ENCODE measurements at places on chromosomes 4 and X.

DNA sequence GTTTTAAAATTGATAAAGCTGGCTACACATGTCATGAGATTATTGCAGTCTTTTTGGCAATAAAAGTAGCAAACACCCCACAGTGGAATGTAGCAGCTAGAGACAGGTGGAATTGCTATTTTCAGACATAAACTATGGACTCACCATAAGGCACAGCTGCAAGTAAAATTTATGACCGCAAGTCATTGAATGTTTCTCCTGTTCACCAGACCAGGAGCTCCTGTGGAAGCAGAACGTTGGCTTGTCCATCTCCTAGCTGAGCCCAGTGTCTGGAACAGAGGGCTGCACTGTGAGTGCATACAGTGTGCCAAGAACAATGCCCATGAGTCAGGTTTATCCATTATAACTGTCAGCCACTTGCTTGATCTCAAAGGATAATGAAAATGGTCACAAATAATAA is 538.2 kb downstream of the INPP4B start:
- DNase-seq = no peak

GRCh38 chr4:119337010-119337409 is 15.1 kb upstream of the FABP2 start:
- no peak for DNase-seq

DNA sequence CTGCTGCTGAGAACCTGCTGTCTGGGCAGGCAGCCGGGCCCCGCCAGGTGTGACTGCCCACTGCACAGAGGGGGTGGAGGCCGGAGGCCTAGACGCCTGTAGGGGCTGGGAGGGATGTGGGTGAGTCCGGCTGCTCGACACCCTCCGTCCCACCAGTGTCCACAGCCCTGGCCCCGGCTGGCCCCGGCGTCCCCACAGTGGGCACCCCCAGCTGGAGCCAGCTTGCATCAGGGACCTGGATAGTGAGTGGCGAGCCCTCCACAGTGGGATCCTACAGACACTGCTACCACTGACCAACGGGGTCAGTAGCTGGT is 34.7 kb upstream of the SPON2 start:
- DNase-seq = no peak

DNA sequence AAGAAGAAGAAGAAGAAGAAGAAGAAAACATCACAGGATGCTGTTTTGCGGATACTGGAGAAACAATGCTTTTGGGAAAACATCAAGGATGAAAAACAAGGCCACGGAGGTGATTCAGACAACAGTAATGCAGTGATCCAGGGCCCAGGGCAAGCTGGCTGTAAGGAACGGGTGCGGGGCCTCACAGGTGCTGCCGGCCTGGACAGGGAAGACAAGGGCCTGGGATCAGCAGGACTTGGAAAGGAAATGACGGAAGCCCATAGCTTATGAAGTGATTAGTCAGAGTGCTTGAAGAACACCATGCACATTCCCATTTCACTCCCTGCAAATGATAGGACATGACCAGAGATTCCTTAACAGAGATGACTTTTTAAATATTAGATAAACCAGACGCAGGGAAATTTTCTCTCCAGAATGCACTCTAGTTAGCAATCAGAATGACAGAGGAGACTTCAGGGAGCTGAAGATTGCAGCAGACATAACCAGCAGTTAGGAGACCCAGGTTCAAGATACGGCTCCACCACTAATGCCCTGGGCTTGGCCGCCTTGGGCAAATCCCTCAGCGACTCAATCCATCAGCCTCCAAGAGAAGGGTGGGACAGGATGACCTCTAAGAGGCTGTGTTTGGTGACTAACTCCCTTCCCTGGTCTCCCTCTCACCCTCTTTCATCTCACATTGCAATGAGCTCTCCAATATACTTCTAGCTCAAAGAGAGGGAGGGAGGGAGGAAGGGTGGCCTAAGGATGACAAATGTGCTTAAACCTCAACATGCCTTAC is 54.1 kb downstream of the APBB2 start:
- DNase-seq = no peak

DNA sequence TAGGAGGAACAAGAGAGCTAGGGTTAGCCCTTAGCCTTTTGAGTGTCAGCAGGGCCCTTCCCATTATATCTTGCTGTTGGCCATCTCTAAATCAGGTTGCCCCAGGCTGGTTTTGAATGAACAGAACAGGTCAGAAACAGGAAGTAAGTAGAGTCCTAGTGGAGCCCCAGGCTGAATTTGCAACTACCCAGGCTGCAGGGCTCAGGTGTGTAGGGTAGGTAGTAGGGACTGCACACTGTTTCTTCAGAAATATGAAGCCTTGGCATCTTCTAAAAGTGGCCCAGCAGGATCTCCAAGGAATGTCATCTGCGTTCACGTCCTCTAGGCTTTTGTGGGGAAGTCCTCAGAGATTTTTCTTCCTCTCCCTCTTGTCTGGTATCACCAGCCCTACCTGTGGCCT is 90.2 kb downstream of the ADGRG4 start:
- no peak for DNase-seq

DNA sequence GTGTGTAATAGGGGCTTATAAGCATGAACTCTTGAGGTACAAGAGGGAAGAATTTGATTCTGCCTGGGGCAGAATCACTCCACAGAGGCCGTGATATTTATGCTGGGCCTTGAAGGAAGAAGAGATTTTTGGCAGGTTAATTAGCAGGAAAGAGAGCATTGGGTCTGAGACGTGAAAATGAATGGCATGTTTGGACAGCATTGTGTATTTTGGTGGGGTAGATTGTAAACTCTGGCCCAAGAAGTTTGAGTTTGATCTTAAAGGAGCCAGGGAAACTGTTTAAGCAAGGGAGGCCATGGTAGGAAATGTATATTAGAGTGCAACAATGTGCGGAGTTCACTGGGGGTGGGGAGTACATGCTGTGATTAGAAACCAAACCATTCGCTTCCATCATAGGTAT is 62.4 kb downstream of the NPNT start:
- DNase-seq = no peak

GRCh38 chr4:133868856-133869255 is 332.7 kb downstream of the PABPC4L start:
- no peak for DNase-seq

GRCh38 chr4:7587433-7588405 is 153.0 kb upstream of the PSAPL1 start:
- no peak for DNase-seq

DNA sequence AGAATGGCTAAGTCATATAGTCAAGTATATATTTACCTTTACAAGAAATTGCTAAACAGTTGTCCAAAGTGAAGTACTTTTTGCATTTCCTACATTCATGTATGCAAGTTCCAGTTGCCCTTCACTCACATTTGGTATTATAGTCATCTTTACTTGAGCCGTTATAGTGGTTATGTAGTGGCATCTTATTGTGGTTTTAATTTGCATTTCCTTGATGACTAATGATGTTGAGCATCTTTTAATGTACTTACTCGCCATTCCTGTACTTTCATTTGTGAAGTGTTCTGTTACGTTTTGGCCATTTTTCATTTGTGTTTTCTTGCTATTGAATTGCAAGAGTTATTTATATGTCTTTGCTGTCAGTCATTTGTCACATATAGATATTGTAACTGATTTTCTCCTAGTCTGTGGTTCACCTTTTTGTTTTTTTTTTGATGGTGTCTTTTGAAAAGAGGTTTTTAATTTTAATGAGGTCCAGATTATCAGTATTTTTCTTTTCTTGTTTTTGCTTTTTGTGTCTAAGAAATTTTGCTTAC is 27.6 kb downstream of the ARFIP1 start:
- DNase-seq = no peak

GRCh38 chrX:11311706-11312105 is 18.5 kb downstream of the AMELX start:
- no peak for DNase-seq

DNA sequence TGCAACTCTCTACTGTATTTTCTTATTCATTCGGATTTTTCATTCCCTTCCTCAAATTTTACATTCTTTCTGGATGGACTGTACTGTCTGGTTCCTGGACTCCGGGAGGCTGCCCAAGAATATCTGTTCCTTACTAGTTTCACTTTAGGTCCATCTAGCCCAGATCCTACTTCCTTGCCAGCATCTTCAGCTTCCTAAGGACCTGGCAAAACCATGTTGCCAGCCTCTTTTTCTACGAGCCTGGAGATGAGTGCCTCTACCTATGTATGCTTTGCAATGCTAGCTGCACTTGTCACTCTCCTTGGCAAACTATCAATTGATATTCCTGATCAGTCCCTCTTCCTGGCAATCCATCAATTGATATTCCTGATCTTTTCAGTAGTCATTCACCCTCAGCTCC is 5.6 kb upstream of the LNX1 start:
- DNase-seq = no peak

DNA sequence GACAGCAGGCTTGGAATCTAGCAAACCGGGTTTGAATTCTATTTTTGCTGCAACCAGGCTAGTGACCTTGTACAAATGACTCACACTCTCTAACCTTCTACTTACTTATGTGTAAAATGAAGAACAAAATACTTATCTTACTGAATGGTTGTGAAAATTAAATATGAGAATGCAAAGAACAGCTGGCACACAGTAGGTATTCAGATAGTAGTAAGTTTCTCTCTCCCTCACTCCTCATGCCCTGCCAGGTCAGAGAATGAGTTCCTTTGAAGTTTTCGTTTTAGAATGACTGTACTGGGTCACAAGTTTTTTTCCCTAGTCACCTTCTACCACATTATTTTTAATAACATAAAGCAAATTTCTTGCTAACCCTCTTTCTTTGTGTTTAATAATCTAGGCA is 33.0 kb downstream of the CISD2 start:
- no peak for DNase-seq

GRCh38 chrX:13168269-13168668 is 123.8 kb upstream of the FAM9C start:
- DNase-seq = no peak

GRCh38 chr4:73662709-73663546 is 42.7 kb upstream of the RASSF6 start:
- no peak for DNase-seq

DNA sequence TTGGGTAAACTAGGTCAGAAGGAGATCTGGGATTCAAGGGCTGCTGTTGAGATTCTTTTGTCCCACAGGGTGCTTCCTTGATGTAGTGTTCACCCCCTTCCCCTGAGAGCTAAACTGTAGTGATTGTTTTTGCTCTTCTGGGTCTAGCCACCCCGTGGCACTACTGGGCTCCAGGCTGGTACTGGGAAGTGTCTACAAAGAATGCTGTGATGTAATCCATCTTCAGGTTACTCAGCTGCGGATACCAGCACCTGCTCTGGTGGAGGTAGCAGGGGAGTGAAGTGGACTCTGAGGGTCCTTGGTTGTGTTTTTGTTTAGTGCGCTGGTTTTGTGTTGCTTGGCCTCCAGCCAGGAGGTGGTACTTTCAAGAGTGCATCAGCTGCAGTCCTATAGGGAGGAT is 365.5 kb downstream of the ZNF674 start:
- no peak for DNase-seq

DNA sequence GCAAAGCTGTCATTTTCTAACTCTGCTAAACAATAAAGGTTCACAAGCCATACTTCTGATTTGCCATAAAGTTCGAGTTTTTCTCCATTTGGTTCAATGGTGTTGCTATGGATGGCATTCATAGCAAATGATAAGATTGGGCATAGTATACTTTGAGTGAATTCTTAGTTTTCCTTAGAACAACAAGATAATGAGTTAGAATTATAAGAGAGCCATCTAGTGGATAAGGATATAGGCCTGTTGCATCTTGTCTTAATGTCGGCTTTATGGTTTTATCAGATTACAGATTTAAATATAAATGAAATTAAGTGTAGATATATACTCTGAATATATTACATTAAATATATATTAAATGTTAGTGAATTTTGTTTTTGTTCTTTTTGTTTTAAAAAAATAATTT is 644.6 kb downstream of the IL1RAPL1 start:
- no peak for DNase-seq

- DNase-seq = no peak
Measured at GRCh38 chr4:156981262-156981769, 9.7 kb upstream of the PDGFC start.

DNA sequence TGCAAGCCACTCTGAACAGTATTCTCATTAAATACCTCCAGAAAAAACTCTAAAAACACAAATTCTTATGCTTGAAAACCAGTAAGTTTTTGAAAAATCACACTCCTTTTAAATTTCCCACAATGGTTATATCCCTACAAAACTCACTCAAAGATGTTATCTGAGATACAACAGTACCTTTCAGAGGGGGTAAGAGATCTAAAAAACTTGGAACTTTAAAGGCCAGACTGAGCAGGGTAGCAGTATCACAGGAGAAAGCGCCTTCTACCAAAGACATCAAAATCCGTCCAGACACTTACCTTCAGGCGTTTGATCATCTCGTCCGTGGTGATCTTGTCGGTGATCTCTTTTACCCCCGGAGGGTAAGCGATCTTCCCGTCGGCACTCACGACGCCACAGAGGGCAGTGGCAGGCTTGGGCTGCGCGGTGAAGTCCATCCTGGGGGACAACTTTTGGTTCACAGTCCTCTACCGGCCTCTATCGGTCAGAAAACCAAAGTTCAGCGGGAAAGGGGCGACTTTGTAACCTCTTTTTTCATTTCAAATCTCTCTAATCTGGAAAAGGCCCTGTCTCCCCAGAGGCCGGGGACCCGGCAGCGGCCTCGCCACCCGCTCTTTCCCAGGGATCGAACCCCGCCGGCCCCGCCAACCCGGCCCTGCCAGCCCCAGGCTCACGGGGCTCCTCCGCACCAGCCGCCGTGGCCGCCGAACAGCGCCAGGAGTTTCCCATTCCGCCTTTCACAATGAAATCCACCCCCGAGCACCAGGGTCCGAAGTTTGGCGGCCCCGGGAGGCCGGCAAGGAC is 1.4 kb downstream of the PDS5A start:
- peak; percentile 34 for DNase-seq

DNA sequence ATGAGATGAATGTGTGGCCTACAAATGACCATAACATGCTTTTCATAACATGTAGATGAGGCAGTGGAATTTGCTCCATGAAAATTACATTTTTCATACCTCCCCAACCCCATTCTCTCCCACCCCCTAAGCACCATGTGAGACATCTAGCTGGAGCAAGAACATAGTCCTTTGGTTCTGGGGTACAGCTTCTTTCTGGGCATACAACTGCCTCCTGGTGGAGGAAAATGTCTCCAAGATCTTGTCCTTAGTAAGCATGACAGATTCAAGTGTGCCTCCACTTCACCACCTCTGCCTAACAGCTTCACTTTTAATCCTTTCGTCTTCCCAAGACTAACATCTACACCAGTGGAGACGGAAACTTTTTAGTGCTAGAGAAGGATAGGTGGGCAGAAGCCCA is 8.0 kb downstream of the EXOC1L start:
- no peak for DNase-seq

DNA sequence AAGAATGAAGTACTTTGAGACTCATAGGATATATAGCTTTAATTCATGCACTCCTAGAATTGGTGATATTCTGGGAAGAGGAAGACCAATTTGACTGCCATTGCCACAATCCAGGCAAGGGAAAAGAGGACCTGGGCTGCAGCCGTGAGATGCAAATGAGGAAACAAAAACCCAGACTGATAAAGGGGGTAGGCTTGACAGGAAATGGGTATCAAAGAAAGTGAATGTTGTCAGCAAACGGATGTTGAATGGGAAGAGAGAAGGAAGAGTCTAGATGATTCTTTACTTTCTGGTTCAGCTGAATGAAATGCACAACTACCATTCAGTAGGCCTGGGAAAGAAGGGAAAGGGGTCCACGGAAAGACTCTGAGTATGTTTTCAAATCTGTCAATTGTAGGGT is 17.1 kb upstream of the ARHGEF6 start:
- DNase-seq = no peak

Measured in stimulated activated CD8-positive, alpha-beta memory T cell treated with anti-CD3 and anti-CD28 coated beads, Interleukin-7, amount 100 ng/mL, for 1 hour (primary cell).